ENCODE measurements at places on chromosomes 1 and 21.

DNA sequence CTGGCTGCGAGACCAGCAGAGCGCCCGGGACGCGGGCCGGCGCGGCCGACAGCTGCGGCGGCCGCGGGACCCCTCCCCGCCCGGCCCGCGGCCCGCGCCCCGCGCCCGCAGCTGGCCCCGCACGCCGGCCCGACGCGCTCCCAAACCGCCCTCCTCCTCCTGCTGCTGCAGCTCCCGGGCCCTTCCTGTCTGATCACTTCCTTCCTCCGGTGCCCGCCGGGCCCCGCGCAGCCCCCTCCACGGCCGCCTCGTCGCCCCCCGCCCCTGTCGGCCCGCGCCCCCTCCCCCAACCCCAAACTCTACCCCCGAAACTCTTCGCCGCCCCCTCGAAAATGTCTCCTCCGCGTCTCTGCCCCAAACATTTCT is 594 bp downstream of the LUZP1 start:
- DNase-seq, result no peak

GRCh38 chr1:198908995-198909394 is 270.2 kb downstream of the PTPRC start:
- DNase-seq, result no peak

- no peak for DNase-seq
Measured at GRCh38 chr1:119351997-119352396, 16.6 kb upstream of the HAO2 start.

DNA sequence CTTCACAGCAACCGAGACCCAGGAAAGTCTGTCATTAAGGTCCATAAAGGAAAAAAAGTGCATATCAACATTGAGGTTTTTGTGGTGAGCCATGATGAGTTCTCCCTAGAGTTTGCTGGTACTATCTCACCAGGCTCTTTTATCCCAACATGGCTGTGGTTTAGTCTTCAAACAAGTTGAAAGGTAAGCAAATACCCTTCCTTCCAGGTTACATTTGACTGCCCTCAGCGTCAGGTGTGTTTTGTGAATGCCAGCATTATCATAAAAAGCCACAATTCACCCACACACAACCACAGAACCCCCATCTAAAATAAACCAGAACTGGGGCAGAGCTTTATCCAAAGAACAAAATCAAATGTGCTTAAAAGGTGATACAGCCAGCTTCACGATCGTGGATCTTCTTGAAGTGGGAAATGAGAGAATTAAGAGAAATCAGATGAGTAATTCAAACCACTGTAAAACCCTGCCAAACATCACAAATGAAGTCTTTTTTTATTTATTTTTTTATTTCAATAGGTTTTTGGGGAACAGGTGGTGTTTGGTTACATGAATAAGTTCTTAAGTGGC is 64.7 kb downstream of the SETD4 start:
- no peak for DNase-seq

- no peak for DNase-seq
Measured at GRCh38 chr1:23899070-23899469, 14.1 kb downstream of the CNR2 start.

- DNase-seq, result peak; percentile 34
Measured at GRCh38 chr1:96072021-96072420, 649.6 kb upstream of the PTBP2 start.

DNA sequence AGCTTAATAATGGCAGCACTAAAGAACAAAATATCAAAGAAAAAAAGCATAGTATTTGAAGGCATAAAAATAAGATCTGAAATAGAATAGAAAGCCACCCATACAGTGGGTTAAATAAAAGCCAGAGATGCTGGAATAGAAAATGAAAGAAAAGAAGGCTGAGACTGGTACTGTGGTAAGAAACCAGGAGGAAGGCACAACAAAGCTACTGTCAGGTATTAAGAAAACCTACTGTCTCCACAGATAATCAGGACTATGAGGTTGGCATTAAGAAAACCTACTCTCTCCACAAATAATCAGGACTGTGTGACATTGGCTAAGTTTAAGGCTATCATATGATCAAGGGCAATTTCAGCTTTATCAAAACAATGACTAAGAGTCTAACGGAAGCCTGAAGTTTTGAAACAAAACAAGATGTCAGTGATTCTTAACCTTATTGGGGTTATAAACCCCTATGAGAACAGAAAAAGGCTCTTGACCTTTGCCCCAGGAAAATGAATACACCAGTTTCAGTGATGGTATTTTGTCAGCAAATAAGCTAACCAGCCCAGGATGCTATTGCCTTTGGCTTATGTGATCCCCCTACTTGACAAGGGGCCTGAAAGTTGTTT is 24.4 kb downstream of the MCOLN2 start:
- DNase-seq, result peak; percentile 33

- no peak for DNase-seq
Measured at GRCh38 chr1:151060007-151060656, at the start of gene MLLT11. MLLT11 (plus strand) TSS chr1:151060397; CDS start chr1:151067225, 6,828 bp downstream.

DNA sequence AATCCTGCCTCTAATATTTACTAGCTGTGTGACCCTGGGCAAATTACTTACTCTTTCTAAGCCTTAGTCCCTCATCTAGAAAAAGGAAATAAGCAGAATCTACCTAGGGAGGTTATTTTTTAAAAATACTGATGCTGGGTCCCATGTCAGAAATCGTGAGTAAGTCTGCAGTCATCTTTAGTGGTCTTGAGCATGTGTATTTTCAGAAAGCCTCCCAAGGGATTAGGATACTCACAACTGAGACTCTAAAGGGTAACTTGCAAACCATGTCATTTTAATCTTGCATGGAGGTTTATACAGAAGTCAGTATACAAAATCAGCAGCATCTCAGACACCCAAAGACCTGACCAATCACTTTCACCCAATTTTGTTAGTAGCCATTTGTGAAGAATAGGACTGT is 43.2 kb downstream of the DSTYK start:
- no peak for DNase-seq

DNA sequence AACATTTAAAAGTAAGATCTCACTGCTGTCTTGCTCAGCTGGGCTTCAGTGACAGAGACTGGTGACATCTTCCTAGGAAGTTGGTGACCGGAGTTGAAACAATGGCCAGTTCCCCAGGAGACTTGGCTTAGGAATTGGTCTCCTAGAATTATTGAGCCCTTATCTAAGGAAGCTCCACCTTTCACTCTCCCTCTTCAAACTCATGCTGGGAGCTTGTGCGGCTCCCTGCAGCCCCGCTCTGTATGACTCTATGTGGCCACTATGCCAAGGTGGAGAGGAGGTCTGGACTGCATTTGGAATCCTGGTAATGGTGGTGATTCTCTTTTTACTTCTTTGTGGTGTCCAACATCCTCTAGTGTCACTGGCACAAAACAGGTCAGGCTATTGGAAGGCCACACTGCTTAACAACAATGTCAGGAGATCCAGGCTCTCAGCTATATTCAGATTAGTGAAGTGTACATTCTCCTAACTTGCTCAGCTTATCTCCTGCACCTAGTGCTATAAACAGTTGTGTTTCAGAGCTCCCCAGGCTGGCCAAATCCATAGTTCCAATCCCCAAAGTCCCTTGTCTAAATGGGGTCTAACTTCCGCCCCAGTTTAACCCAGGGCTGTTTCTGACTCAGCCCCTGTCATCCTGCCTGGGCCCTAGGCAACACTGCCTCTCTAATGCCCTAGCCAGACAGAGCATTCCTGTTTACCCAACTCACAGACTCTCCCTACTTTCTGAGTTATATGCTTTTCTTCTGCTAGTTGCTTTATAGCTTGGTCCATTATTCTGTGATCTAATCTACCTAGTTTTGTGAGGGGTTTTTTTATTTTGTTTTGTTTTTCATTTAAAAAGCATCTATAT is 18.3 kb downstream of the ATP2B4 start:
- DNase-seq, result peak; percentile 52

GRCh38 chr1:231372501-231372900 is 34.4 kb downstream of the SPRTN start:
- no peak for DNase-seq

DNA sequence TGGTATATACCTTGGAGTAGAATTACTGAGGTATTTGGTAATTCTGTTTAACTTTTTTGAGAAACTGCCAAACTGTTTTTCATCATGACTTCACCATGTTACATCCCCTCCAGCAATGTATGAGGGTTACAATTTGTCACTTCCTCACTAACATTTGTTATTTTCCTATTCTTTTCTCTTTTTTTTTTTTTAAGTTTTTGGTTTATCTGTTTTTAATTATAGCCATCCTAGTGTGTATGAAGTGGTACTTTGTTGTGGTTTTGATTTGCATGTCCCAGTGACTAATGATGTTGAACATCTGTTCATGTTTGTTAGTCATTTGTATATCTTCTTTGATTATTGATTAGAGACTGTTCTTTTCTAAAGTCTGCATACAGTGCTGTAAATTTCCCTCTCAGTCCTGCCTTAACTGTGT is 147.3 kb downstream of the HS2ST1 start:
- peak; percentile 1 for DNase-seq

DNA sequence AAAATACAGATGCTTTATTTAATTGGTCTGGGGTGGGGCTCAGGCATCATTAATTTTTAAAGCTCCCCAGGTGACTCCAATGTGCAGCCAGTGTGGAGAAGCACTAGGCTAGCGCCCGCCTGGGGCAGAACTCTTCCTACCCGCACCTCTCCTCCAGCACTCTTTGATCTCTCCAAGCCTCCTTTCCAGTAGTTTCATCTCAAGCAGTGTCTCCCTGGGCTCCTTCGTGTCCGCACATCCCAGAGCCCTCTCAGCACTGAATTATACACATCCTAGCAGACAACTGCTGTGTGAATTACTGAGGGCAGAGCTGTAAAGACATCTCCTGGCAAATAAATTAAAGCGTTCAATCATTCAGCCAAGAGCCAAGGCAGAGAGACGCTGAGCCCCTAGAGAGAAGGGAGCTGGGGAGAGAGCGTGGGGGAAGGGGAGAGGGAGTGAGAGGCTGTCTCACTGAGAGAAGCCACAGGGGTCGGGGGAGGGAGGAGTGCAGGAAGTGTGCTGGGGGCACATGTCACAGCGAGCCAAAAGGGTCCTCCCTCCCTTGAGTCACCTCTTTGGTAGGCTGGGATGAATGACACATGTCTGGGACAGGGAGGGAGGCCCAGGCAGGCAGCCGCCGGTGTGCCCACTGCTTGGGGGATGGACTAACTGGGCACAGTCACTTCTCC is 21.0 kb upstream of the PARP1 start:
- no peak for DNase-seq

DNA sequence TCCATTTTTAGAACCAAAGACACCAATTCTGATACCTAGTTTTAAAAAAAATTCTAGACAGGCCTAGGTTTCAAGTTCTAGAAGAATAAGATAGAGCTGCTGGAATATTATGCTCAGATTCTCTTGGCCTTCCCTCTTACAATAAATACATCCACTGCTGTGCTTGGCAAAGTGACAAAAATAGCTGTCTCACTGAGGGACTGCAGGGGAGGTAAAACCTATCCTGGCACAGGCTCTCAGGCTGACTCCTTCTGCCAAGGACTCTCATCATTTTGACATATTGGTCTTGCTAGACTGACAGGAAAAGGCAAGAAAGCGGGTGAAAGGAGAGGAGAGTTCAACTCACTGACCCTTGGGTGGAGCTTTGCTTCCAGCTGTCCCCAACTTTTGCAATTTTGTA is 197.0 kb upstream of the LHX8 start:
- DNase-seq, result no peak

DNA sequence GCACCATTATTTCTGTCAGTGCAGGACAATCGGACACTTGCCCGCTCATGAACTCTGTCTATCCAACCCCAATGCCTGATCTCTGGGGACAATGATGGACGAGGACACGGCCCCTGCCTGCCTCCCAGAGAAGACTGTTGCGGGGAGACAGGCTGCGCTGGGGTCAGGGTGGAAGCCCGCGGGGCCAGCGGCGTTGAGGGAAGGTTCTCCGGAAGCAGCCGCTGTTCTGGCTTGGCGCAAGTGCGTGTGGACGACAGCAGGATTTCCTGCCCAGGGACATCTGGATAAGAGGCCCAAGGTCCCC is 18.8 kb downstream of the RHBG start:
- DNase-seq, result no peak

DNA sequence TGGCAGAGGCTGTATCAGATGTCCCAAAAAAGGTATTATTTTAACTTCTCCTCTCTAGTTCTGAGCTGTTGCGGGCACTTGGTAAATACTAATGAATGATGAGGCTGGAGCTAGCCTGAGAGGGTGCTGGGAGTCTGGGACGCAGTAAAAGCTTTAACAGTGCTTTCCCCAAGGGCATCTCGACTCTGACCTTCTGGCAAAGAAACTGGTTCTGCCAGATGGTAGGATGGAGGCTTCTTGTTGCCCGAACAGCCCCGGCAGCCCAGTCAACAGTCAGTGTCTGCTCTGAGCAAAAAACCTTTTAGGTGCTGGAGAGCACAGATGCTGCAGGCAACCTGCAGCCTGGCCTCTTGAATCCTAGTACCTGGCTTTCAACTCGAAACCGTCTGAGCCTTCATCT is 2.5 kb upstream of the PNRC2 start:
- no peak for DNase-seq

DNA sequence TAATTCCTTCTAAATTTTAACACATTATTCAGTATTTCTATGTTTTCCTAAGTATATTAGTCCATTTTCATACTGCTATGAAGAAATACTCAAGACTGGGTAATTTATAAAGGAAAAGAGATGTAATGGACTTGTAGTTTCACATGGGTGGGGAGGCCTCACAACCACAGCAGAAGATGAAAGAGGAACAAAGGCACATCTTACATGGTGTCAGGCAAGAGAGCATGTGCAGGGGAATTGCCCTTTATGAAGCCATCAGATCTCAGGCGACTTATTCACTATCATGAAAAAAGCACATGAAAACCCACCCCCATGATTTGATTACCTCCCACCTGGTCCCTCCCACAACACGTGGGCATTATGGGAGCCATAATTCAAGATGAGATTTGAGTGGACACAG is 15.6 kb downstream of the GBP5 start:
- no peak for DNase-seq

GRCh38 chr1:172401892-172402291 is 18.6 kb upstream of the C1orf105 start:
- no peak for DNase-seq

DNA sequence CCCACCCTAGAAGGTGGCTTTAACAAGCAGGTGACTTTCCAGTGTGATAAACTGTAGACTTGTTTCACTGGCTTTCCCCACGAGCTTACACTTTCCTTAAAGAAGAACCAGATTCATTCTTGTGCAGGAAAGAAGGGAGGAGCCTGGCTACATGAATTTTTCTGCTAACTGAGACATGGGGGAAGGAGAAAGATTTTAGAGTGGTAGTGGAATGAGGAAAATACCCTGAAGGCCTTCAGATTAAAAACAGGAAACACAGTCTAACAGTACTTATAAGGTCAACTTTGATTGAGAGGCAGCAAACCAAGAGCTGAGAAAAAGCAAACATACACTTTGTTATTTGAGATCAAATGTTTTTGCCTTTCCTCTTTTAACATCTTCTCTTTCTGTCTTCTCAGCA is 640.9 kb upstream of the PLXNA2 start:
- DNase-seq, result no peak

DNA sequence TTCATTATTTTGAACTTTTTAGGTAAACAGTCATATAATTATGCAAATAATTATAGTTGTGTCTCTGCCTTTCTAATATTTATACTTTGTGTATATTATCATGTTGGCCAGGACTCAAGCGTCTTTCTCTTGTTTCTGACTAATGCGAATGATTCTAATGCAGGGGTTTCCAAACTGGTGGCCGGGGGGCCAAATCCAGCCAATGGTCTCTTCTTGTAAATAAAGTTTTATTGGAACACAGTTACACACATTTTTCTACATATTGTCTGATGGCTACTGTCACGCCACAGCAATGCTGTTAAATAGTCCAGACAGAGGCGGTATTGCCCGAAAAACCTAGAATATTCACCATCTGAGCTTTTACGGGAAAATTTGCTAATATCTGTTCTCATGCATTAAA is 8.9 kb upstream of the POFUT2 start:
- DNase-seq, result no peak

GRCh38 chr1:222644636-222644980 is 26.7 kb downstream of the MIA3 start:
- no peak for DNase-seq
